SK-N-SH (cell line): ENCODE measurements at places on chromosomes 16 and 17.
A peak's percentile ranks its signal among the peaks of the same experiment; 100 is the strongest.

DNA sequence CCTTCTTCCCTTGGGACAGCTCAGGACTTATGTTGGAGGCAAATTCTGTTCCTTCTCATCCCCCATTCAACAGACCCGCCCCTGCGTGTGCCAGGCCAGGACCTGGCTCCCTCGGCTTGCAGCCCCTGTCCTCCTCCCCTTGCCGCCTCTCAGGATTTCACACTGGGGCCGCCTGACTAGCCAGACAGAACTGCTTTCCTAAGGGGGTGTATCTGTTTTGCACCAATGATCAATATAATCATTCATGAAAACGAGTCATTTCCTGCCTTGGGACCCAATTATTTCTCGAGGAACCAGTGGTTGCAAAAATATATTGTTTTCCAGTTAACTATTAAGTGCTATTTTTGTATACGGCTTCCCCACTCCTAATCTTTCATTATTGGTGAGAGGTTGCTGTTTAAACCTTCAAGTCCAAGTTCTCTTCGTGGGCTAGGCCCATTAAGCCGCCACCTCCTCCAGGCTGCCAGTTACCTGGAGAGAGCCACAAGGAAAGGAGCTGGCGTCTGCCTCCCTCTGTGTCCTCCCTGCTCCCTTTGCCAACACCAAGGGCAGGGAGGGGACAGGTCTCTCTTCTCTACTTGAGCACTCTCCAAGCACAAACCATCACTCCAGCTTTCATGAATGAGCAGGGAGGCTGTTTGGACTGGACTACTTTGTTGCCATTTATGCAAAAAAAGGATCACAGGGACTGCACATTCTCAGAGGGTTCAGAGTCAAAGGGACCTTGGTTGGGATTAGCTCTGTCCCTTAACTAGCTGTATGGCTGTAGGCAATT lies 8.9 kb downstream of the DCAKD start:
- peak; percentile 22 for DNase-seq

- DNase-seq: no peak
Measured at GRCh38 chr16:89547860-89548259, 12.6 kb upstream of the RPL13 start.

- DNase-seq: peak; percentile 54
Measured at GRCh38 chr17:19003543-19004420, 782 bp downstream of the FAM83G start.

GRCh38 chr17:71849783-71850768 lies 270.7 kb upstream of the SOX9 start:
- no peak for DNase-seq

- DNase-seq: peak; percentile 49
Measured at GRCh38 chr16:8686031-8686621, 11.7 kb downstream of the ABAT start.

DNA sequence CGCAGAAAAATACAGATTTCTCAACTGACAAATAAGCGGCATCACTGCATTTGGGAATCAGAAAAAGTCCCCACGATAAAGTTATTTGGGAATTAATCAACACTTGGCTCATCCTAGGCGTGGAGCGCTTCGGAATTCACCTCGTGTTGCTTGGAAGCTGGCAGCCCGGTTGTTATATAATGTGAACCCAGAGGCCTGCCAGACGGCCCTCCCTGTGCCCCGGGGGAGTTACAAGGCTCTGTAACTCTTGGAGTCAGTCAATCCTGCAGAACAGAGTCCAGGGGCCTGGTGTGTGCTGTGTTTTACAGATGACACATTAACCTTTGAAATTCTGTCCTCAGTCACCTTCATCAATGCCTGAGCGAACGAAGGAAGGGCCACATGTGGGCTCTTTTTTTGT lies 111.1 kb downstream of the PITPNC1 start:
- DNase-seq: peak; percentile 63

DNA sequence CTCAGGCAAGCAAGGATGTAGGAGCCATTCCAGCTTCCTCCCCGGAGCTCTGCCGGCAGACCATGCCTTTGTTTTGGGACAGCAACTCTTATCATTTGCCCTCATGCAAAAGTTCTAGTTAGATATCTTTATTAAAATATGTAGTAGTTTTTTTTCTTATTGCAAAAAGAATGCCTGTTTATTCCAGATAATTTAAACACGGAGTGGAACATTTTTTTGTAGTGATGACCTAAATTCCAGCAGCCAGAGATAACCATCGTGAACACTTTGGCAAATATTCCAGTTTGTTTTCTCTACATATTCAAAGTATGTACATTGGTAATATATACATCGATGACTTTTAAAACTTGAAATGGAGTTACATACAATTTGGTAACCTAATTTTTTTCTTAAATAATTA lies 54.8 kb downstream of the CRISPLD2 start:
- DNase-seq: no peak

DNA sequence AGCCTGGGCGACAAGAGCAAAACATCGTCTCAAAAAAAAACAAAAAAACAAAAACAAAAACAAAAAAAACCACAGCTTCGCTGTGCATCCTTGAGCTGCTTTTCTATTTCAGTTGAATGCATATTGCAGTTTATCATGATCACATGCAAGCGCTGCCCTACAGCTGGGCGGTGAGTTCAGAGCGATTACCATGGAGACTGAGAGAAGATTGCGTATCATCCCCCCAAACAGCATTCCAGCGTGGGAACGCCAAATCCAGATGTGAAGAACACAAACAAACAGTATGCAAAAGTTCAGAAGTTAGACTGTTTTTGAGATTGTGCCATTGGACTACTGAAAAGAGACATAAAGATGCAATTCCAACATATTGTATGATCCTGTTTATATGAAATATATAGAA lies 15.1 kb upstream of the SLC52A1 start:
- no peak for DNase-seq

- DNase-seq: no peak
Measured at GRCh38 chr17:9213303-9213640, 192.0 kb downstream of the NTN1 start.

DNA sequence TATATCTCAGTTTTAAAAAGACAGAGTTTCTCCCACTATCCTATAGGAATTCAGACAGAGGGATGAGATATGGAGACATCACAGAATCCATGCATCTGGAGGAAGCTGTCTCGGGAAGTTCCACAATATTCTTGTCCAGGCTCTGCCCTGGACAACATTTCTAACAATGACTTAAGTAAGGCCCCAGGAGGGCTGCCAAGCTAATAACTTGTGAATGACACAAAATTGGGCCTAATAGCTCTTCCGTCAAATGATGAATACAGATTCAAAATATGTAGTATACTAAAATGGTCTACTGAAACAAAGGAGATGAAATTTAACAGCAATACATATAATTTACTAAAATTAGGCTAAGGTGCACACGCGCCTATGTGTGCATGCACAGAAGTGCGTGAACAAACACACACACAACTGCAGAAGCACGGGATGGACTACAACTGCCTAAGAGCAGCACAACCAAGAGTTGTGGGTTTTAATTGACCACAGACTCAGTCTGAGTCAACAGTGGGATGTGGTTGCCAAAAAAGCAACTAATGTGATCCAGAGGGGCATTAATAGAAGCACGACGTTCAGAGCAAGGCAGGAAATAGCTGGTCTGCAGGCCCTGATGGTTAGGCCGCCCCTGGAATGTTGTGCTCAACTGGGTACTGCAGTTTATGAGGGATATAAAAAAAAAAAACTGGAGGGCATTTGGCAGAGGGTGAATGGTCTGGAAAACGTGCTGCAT lies 26.3 kb upstream of the HS3ST2 start:
- peak; percentile 56 for DNase-seq

GRCh38 chr17:7035591-7036368 lies at the start of gene SLC16A13:
Gene SLC16A13, plus strand, starts transcription at chr17:7036015. Its CDS starts 368 bp downstream, at chr17:7036383.
- DNase-seq: peak; percentile 99

GRCh38 chr17:77890771-77891170 lies 67.7 kb upstream of the TNRC6C start:
- DNase-seq: no peak

GRCh38 chr17:81251709-81252301 lies 12.7 kb downstream of the NDUFAF8 start:
- DNase-seq: no peak

DNA sequence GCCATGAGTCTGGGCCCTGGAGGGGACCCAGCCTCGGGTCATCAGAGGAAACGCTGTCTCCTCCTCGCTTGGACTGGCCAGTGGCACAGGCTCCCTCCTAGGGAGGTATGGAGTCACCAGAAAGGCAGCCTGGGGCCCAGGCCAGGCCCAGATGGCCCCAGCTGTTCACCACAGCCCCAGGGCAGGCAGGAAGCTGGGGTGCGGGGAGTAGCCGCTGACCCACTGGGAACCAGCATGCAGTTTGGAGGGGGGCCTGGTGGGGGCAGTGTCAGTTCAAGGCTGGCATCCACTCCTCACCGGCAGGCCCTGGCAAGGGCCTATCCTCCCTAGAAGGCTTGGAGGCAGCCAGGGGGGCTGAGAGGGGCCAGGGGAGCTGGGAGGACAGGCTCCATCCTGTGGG lies 48.8 kb downstream of the SDK2 start:
- peak; percentile 96 for DNase-seq

- DNase-seq: no peak
Measured at GRCh38 chr17:38918129-38918913, 7.1 kb upstream of the LASP1NB start.

- DNase-seq: no peak
Measured at GRCh38 chr16:16815641-16816040, 436.7 kb downstream of the NPIPA7 start.
